Trophoblast cell (in vitro differentiated cells and primary cell): ENCODE measurements at places on chromosomes 1 and 21.

DNA sequence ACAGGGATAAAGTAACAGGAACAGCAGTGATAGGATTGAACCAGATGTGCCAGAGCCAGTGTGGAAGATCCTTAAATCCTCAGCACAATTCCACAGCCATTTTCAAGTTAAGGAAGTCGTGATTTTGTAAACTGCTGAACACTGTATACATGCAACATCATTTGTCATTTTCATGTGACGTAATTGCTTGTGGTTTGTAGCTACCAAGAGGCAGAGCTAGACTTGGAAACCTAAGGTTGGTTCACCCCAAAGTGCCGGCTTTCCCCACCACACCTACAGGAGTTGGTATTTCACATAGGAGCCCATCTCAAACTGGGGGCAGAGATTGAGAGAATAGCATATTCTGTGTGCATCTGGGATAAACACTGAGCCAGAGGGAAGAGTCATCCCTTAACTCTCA lies 113.9 kb downstream of the CAPN8 start:
- H3K4me1 ChIP-seq: no peaks in the 10 kb centered on the region
- H3K4me3 ChIP-seq: no peak overlapping the region

DNA sequence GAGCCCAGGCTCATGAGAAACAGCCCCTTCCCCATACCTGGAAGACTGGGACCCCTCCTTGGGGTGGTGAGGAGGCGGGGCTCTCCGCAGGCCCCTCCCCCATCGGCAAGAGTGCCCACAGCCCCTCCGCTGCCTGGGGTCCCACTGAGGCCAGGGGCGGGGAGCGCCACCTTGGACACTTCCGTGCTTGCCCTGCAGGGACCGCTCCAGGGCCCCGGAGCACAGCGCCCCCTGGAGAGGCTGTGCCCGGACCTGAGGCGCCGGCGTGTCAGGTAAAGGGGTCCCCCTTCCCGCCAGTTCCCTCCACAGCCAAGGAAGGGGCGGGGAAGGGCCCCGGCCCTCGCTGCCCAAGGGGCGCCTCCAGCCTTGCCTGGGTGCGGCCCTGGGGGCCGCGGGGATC lies 21.5 kb downstream of the INAVA start:
- H3K27me3 ChIP-seq: no peaks in the 10 kb centered on the region
- H3K36me3 ChIP-seq: peaks cover 29% of the 10 kb centered on the region
- no peak for DNase-seq
- H3K4me3 ChIP-seq: no peak overlapping the region

DNA sequence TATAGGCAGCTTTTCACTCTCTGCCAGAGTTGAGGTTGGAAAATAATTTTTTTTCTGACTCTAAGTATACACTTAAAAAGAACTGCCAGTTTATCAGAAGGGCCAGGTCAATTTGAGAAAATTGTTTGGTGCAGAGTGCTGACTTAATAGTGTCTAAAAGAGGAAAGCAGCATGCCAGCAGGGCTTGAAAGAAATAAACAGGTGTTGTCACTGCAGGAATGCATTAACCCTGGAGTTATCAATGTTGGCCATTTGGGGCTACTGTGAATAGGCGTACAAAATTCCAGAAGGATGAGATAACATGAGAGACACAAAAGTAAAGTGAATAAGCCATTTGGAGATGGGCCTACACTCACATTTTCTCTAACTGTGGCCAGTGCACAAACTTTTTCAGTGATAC lies 220.6 kb upstream of the PLD5 start:
- H3K4me3 ChIP-seq: no peak overlapping the region
- no peak for DNase-seq
- no peaks in the 10 kb centered on the region for H3K4me1 ChIP-seq
- no peaks in the 10 kb centered on the region for H3K27me3 ChIP-seq

- H3K4me3 ChIP-seq: no peak overlapping the region
- no peaks in the 10 kb centered on the region for H3K27me3 ChIP-seq
- H3K27ac ChIP-seq: no peak overlapping the region
- H3K4me1 ChIP-seq: peaks cover 23% of the 10 kb centered on the region
- DNase-seq: peak; percentile 91
Observed at GRCh38 chr21:31911138-31911907, 38.5 kb downstream of the HUNK start.

GRCh38 chr1:235056937-235057336 lies 71.7 kb downstream of the TOMM20 start:
- H3K4me3 ChIP-seq: no peak overlapping the region
- DNase-seq: peak; percentile 87
- H3K27ac ChIP-seq: no peak overlapping the region
- H3K36me3 ChIP-seq: no peaks in the 10 kb centered on the region

DNA sequence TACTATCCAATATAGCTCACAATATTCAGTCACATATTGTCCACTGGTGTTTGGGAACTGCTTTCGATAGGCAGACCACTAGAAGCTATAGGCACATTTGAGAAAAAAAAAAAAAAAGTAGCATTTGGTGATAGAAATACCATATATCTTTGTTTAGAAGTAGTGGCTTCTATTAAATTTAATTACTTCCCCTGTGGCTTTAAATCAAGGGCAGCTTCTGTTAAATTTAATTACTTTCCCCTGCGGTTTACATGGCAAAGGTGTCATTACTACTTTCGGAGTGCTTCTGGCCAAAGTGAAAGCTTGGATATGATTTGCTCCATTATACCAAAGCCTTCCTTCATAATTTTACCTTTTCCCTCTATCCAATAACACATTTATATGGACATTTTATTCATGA lies 229.9 kb downstream of the TTLL7 start:
- no peak overlapping the region for H3K4me3 ChIP-seq
- H3K27me3 ChIP-seq: no peaks in the 10 kb centered on the region
- H3K36me3 ChIP-seq: no peaks in the 10 kb centered on the region
- H3K27ac ChIP-seq: no peak overlapping the region
